Peyer's patch (tissue), 4 donors: ENCODE measurements at places on chromosomes 5 and 9. TPM values are rescaled to one million over a fixed set of nuclear protein-coding genes. Genes with fewer than 3 reads are reported as not detected.

Gene LIFR
- 13.7 TPM for total RNA-seq

Gene OTP
- not detected for total RNA-seq

Gene SH3GL2
- 0.67 TPM for total RNA-seq

Gene KIF24
- 2.1 TPM for total RNA-seq

Gene GCNT4
- 18.5 TPM for total RNA-seq

Gene SPATA9
- not detected for total RNA-seq

Gene TMEM161B
- 23.5 TPM for total RNA-seq

Gene TNC
- 18.4 TPM for total RNA-seq

Gene TRIM36
- 48.5 TPM for total RNA-seq

Gene IL17B
- total RNA-seq: not detected

Gene MAN1B1
- 42.7 TPM for total RNA-seq

Gene PCDHB6
- total RNA-seq: 0.54 TPM

Gene ANXA2R
- 18.2 TPM for total RNA-seq

Gene LCN1
- not detected for total RNA-seq

Gene PCDHGA4
- 0.27 TPM for total RNA-seq

Gene PCDHA10
- 0.38 TPM for total RNA-seq

Gene IL9
- not detected for total RNA-seq

Gene FBP2
- not detected for total RNA-seq

Gene FIBCD1
- total RNA-seq: not detected

Gene IFNA13
- not detected for total RNA-seq

Gene DBH
- total RNA-seq: not detected

Gene IFNA2
- not detected for total RNA-seq

Gene PCDHB4
- total RNA-seq: not detected

Gene CSF2
- total RNA-seq: not detected

Gene NR3C1
- total RNA-seq: 38.5 TPM

Gene ARHGEF28
- total RNA-seq: 19.0 TPM

Gene MLANA
- not detected for total RNA-seq

Gene CNTLN
- 3.9 TPM for total RNA-seq

Gene ADAMTS19
- total RNA-seq: 1.7 TPM

Gene ARL15
- 38.8 TPM for total RNA-seq

Gene SHISAL2B
- total RNA-seq: not detected

Gene RNF224
- total RNA-seq: not detected

Gene SH3PXD2B
- total RNA-seq: 5.8 TPM

Gene TAF11L10
- not detected for total RNA-seq

Gene RGS7BP
- 0.94 TPM for total RNA-seq

Gene ADCY2
- total RNA-seq: 12.4 TPM

Gene ROR2
- 9.9 TPM for total RNA-seq

Gene ADAMTS2
- 8.3 TPM for total RNA-seq

Gene WHRN
- 35.5 TPM for total RNA-seq

Gene CARD9
- total RNA-seq: 0.94 TPM

Gene AOPEP
- 110 TPM for total RNA-seq
